ENCODE measurements at places on chromosomes 1 and 21.

DNA sequence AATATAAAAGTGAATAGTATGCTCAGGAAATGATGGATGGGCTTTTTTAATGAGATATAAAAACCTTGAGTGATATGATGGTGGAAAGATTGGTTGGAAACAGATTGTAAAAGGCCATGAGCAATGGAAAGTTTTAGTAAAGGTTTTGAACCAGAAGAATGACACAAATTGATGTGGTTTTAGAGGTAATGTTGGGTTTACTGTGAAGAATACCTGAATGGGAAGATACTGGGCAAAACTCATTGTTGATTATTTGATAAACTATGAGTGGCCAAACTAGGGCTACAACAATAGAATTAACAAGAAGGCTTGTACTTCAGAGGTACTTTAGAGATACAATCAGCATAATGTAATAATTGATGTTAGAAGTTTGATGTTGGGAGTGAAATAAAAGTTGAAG, 108.5 kb downstream of the PTGS2 start:
- DNase-seq, result no peak

GRCh38 chr1:61043010-61043820, 39.1 kb upstream of the NFIA start:
- peak; percentile 91 for DNase-seq

DNA sequence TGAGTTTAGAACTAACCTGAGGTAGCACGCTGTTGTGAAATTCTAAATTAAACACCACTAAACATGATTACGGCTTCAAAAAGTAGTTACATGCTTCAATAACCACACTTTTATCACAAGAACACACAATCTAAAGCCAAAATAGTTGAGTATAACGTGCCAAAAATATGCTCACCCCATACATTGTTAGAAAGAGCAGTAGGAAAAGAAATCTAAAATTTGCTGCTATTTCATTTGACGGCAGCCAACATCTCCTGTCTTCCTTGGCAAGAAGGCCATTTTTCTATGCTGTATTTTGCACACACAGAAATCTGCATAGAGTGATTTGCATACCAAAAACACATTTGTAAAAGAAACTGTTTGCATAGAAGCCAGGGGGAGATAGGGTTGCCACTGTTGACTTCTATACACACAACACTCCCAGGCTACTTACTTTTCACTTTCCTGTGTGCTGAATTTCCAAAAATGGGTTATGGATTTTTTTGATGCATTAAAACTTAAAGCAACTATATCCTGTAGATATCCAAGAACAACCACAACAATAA, 42.9 kb upstream of the DMRTB1 start:
- no peak for DNase-seq

DNA sequence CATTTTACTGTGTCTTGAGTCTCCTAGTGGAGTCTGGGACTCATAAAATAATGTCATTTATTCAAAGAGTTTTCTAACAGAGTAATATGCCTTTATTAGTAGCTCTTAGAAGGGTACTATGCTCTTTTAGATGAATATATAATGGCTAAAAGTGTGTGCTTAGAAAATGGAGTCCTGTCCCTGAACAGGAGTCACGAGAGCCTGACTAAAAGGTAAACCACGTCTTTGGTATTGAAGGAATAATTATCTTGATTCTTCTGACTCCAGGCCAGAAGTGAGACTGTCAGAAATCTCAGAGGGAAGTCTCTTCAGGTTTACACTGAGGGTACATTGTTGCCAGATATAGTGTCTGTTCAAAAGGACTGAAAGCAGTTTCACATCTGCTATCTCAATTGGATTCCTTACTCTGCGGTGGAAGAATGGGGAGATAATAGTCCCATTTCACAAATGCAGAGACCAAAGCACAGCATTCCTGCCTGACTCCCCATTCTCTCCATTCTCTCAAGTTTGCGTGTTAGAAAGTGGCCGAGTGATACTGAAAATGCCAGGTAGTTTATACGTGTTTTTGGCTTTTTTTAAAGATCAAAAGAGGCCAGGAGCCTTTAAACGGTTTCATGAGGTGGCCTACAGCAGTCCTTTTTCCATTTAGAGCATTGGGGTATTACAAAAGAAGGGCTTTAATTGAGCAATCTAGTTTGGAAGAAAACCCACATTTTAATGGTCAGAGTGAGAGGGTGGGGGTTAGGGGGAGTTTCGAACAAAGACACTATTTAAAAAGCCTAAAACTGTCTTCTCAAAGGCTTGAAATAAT, 176.6 kb downstream of the VPS13D start:
- DNase-seq, result no peak

All from common myeloid progenitor, CD34-positive (primary cell).